ENCODE measurements at places on chromosomes 1 and 21.
A peak's percentile ranks its signal among the peaks of the same experiment; 100 is the strongest.

DNA sequence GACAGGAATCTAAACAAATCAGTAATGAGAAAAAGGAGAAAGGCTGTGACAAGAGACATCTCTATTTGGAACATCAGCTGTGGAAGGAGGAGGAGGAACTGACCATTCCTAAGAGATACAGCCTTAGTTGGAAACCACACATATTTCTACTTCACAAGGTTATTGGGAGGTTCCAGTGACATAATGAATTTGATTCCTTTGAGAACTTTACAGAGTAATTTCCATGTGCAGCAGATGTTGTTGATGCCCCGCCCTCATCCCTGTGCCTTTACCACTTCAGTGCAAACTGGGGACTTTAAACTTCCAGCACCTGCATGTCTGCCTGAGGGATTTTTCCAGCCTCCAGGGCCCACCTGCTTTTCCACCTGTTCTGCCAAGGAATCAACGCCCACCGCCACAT, 9.3 kb upstream of the ST6GALNAC5 start:
- DNase-seq: no peak

GRCh38 chr1:56645677-56646305, 677 bp downstream of the PRKAA2 start:
- no peak for DNase-seq

- no peak for DNase-seq
Measured at GRCh38 chr21:45011911-45012661, 62.3 kb upstream of the ADARB1 start.

DNA sequence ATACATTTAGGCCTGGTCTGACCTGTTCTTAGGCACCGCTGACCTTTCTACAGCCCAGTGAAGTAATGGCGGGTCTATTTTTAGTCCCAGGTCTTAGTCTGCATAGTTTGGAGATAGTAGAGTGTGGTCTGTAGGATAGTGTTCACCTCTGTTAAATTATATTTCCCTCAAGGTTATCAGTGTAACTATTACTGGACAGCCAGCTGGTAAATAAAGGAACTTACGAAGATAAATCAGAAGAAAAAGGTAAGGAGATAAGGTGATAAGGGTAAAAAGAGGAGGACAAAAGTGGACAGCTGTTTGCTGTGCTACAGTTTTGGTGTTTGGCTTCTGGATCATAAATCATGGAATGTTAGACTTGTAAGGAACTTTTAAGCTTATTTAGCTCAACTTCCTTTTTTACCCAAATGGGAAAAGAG, 8.7 kb downstream of the XPR1 start:
- no peak for DNase-seq

DNA sequence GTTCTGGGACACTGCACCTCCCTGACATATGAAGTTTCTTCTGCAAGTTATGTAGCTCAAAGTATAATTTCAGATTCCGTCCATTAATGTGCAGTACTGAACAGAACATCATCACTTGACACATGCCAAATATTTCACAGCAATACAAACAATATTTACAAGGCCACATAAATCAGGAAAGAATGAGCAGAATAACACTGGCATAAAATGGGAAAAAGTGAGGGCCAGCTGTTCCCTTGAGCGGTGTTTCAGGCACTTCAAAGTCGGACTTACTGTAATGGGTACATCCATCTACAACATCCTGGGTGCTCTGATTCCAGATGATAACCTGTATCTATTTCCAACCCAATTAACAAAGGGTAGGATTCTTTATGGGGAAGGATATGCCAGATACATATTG, 217.4 kb downstream of the APP start:
- no peak for DNase-seq

GRCh38 chr1:59976194-59977074, 49.9 kb upstream of the CYP2J2 start:
- DNase-seq: peak; percentile 30

GRCh38 chr1:86948212-86948611, 33.8 kb downstream of the HS2ST1 start:
- DNase-seq: no peak

- DNase-seq: no peak
Measured at GRCh38 chr1:97243973-97244560, 522.5 kb downstream of the PTBP2 start.

GRCh38 chr1:232274236-232274855, 355.6 kb downstream of the SIPA1L2 start:
- DNase-seq: no peak

DNA sequence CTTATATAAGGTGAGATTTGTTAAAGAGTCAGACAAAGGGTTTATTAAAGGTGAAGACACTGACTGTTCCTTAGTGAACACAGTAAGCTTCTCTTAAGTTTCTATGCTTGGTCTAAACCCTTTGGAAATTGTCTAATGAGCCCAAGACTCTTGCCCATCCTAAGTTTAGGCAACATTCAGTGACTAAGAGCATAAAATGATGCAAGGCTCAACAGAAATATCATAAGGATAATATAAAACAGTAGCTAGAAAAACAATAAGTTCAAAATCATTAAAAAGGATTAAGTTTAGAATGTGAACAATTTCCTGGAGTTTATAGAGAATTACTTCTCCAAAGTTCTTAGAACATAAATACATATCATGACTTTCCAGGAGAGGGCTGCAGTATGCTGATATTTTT, 108.9 kb upstream of the PDC start:
- no peak for DNase-seq

DNA sequence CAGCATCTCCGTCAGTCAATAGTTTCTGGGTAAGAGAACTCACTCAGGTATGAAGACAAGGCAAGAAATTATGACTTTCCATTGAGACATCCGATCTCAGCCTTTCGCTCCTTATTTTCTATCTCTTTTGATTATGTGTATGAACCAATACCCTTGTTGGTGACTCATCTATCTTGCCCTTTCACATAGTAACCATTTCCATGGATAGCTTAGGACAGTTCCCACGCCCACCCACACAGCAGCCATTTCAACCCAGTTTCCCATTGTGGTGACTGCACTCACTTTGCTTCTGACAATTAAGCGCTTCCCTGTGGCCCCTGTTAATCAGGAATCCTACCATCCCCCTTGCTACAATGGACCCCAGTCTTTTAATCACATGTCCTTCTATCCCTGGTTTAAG, 210.6 kb upstream of the ADGRL2 start:
- DNase-seq: no peak

DNA sequence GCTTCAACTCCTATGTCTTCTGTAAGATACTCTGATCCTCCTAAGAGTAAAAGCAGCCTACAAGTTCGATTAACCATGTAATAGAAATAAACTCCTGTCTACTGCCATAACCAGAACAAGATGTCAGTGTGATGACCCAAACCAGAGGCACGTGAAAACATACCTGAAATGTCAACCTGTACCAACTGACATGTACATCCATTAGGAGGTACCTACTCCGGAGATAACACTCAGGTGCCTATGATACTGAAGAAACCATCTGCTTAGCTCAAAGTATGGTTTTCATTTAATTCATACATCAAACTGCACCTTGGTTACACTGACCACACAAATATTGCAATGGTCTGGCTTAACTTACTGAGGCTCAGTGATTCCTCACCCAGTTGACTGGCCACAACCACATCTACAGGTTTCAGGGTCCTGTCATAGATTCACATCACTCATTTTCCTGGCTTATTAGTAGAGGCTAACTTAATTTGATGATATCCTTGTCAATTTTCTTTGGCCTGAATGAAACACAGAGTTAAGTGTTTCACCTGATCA, 4.4 kb downstream of the ITPKB start:
- no peak for DNase-seq

GRCh38 chr21:23876925-23877558, 1730.2 kb downstream of the MRPL39 start:
- DNase-seq: no peak

- no peak for DNase-seq
Measured at GRCh38 chr1:234188454-234188792, 184.8 kb upstream of the COA6 start.

DNA sequence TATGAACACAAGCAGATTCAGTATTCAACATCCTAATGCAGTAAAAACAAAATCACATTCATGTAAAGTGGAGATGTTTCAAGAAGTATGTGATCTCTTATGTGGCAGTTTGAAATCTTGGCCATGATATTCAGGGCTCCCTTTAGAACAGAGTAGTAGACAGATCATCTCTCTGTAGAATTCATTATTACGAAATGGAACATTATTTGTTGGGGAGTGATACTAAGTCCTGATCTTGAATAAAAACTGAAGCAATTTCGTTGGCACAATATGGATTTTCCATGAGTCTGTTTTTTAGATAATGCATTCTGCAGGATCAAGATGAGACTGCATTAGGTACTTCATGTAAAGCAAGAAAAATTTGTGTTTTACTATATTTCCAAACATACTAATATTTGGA, 264.4 kb upstream of the NRIP1 start:
- DNase-seq: no peak

DNA sequence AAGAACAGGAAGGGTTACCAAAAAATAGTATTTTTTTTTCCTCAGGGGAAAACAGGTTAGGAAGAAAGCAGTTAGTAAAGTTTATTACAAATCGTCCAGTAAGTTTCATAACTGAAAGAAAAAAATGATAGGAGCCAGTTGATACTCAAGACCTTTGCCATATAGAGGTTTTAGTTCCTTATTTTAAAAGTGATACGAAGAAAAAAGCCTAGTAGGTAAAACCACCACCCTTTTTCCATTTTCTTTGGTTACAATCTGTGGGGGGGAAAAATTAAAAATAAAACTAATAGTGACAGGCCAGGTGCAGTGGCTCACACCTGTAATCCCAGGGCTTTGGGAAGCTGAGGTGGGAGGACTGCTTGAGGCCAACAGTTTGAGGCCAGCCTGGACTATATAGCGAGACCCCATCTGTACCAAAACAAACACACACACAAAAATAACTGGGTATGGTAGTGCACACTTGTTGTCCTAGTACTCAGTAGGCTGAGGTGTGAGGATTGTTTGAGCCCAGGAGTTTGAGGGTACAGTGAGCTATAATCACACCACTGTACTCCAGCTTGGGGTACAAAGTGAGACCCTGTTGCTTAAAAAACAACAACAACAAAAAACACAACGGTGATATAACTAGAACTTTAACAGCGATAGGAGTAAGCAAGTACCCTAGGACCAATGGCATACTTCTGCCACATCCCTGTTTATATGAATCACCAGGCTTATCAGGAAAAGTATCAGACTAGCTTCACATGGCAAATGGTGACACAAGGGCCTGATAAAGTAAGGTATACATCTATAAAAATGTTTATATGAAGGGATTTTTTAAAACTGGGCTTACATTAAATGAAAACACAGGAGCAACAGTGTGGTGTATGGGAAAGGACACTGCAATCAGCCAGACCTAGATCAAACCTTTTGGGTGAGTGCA, 5.4 kb downstream of the TMEM59 start:
- no peak for DNase-seq

GRCh38 chr1:166089804-166090203, 77.0 kb downstream of the FAM78B start:
- no peak for DNase-seq

GRCh38 chr21:46355161-46356004, 31.4 kb downstream of the PCNT start:
- DNase-seq: no peak

GRCh38 chr1:149899460-149900284, at the start of gene BOLA1:
BOLA1 (plus strand) TSS chr1:149899568; CDS start chr1:149900060, 492 bp downstream.
- peak; percentile 81 for DNase-seq

GRCh38 chr1:86753700-86754099, 49.3 kb downstream of the SH3GLB1 start:
- DNase-seq: peak; percentile 25

GRCh38 chr1:2561898-2562895, 6.0 kb downstream of the TNFRSF14 start:
- DNase-seq: no peak

- DNase-seq: no peak
Measured at GRCh38 chr1:47471163-47471562, 33.3 kb downstream of the FOXD2 start.

DNA sequence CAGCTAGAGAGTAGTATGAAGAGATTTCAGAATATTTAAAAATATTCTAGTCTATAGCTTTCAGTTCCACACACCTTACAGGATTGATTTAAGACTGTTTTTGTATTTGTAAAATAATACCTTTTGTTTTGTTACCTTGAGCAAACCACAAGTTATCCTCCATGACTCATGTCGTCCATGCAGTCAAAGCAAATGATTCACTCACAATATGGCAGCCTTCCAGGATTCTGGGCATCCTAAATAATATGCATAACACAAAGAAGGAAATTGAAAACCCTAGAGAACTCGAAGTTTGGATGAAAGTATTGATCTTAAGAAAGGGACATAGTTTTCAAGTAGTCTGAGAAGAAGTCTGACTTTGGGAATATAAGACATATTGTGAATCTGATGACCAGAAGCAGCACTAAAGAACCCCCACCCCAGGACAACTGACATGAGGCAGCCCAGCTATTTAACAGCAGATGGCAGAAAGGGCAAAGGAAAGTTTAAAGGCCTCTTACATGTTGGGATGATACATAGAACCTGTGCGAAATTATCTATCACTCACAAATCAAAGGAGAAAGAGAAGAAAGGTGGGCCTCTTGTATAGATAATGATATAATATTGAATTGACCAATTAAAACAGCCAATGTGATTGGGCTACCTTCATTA, 857.9 kb downstream of the BRINP3 start:
- DNase-seq: no peak

DNA sequence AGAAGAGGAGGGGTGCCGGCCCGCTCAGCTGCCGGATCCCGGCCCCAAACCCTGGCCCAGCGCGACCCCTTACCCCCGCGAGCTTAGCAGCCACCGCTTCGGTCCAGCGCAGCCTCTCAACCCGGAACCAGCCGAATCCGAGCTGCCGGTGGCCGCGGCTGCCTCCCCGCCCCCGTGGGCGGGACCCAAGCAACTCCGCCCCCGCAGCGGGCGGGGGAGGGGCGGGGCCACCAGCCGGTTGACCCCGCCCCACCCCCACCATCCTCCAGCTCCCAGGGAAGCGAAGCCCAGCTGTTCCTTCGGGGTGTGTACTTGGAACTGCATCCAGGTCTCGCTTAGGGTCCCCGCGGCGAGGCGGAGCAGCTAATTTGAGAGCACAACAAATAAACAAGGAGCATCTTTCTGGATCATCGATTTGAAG, at the start of gene TRIM62:
TSS of gene TRIM62 (minus strand) at position 123 of the 421 bp plus-strand sequence. CDS start 611 bp downstream, outside the sequence.
- peak; percentile 69 for DNase-seq

GRCh38 chr1:68293609-68294366, 61.5 kb upstream of the WLS start:
- no peak for DNase-seq

DNA sequence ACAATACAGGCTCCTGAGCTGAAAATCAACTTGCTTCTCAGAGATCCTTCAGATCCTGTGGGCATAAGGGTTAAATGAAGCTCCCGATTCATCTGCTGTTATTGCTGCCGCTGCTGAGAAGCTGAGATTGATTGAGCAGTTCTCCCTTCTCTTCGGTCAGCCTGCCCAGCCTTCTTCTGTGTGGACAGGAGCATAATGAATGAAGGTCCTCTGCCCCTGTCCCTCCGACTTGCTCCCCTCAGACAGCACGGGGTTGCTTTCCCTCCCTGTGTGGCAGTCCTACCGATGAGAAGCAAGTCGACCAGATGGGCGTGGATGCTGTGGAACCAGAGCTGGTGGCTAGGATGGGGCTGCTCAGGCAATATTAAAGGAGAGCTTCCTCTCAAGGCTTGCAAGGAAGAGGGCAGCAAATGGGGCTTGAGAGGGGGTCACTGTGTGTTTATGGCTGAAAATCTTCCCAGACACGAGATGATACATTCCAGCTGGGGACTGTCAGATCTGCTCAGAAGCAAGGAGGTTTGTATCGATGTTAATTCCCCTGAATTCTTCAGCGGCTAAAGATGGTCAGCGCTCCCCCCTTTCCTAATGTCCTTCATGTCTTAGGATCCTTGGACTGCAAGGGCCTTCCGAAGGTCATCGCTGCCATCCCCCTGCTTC, 63.9 kb upstream of the GOLT1A start:
- DNase-seq: no peak

- no peak for DNase-seq
Measured at GRCh38 chr1:226686440-226687425, 52.3 kb downstream of the ITPKB start.
